GM13976 (cell line): ENCODE measurements at places on chromosomes 3 and 15.

DNA sequence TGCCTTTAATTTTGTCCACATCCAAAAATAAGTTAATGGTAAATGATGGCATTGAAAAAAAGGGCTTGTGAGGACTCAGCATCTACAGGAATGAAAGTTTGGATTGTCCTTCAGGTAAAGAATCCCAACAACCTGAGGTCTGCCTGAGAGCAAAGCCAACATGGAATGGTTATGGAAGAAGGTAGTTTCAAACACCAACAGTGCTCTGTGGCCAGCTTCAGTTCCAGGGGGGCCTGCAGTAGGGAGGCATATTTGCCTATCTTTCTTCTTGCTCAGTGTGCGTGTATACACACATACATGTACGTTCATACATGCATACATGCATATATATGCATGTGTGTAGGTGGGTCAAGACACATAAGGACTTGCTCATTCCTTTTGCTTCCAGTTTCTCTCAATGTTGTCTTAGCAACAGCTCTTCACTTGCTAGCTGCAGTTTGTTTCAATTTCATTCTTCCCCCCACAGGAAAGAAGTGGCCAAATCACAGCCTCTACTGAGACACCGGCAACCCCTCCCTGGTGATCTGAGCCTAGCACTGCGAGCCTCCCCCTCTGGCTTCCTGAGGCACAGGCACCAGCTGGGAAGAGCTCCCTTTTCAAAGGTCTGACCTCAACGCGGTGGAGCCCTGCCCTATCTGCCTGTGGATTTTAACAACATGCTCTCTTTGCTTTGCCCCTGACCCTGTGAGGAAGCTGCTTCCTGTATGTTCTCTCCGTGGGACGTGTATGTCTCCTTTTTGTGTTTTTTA, 146.2 kb downstream of the KLF13 start:
- DNase-seq, result peak; percentile 84

GRCh38 chr3:76078101-76078500, 292.8 kb upstream of the ZNF717 start:
- no peak for DNase-seq

DNA sequence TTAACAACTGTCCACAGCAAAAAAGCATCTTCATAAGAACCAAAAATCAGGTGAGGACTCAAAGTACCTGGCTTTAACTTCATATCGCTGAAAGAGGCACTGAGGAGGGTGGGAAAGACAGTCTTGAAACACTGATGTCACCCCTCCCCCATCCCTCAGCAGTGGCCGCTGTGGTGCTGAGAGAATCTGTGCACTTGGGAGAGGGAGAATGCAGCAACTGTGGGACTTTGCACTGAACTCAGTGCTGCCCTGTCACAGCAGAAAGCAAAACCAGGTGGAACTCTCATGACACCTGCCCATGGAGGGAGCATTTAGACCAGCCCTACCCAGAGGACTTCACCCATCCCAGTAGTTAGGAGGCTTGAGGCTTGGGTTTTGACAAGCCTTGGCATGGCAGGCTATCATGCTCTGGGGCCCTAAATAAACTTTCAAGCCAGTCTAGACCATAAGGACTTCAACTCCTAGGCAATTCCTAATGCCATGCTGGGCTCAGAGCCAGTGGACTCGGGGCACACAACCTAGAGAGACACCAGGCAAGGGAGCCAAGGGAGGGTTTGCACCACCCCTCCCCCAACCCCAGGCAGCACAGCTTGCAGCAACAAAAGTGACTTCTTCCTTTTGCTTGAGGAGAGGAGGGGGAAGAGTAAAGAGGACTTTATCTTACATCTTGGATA, 6.1 kb upstream of the ZSCAN2 start:
- no peak for DNase-seq

- DNase-seq, result peak; percentile 53
Observed at GRCh38 chr3:120688121-120688520, 6.1 kb upstream of the HGD start.

GRCh38 chr15:77412972-77413698, 6.8 kb downstream of the PEAK1 start:
- DNase-seq, result no peak

- peak; percentile 23 for DNase-seq
Observed at GRCh38 chr15:71532994-71533393, 277.4 kb upstream of the NR2E3 start.

DNA sequence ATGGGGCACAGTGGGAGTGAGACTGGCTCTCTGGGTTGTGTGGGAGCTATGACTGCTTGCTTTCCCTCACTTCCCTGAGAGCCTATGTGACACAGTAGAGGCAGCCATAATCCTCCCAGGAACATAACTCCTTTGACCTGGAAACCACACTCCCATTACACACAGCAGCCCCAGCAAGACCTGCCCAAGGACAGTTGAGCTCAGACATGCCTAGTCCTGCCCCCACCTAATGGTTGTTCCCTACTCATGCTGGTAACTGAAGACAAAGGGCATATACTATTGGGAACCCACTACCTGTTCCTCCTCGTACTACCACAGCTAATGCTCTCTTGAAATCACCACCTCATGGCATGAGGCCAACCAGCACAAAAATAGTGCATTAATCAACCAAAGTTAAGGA, 550.4 kb upstream of the ARPP21 start:
- no peak for DNase-seq

GRCh38 chr3:247916-248315, 51.4 kb downstream of the CHL1 start:
- DNase-seq, result no peak

- DNase-seq, result no peak
Observed at GRCh38 chr15:28006116-28006905, 92.8 kb downstream of the OCA2 start.

GRCh38 chr3:186004671-186005070, 66.9 kb upstream of the TRA2B start:
- no peak for DNase-seq

GRCh38 chr3:78154521-78155186, 1114.8 kb downstream of the ROBO2 start:
- DNase-seq, result no peak

DNA sequence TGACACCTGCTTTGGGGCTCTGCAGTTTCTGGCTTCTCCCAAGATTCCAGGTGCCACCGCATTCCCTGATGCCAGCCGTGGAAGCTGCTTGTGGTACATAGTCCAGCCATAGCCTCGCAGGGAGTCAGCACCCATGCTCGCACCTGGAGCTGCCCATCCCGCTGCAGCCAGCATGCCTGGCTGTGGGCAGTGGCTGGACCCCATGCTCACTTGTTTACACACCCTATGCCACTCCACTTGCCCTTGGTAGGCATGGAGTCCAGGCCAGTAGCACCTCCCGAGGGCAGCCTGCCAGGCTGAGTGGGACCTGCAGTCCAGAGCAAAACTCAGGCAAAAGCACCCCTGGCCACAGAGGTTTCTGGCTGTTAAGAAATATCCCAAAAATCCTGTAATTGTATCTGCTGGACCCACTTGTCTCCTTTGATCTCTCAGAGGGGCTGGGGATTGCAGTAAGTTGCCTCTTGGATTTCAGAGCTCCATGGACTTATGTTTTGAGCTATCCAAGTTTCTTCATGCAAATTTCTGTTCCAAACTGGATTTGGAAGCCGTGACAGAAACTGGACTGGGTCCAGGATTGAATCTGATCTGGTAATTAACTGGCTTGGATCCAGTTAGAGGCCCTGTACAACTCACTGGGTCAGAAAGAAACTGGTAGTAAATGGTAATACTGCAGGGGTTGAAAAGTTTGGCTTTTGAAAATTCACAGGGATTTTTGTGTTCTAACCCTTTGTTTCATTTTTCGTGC, 149.3 kb downstream of the FMN1 start:
- no peak for DNase-seq

DNA sequence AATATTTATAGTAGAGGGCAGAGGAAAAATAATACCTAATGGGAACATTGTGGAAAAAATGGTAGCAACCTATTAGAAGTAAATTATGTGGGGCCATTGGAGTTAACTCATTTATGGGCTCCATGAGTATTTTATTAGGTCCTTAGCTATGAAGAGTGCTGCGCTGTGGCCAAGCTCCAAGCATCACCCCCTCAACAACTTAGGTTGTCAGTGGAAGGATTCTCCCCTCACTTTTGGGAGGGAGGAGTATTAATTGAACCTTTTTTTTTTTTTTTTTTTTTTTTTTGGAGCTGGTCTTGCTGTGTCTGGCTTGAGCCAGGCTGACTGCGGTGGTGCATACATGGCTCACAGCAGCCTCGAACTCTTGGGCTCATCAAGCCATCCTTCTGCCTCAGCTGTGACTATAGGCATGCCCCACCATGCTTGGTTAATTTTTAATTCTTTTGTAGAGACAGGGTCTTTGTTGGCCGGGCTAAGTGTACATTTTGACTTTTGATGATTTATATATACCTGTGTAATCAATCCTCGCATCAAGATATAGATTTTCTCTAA, 45.2 kb downstream of the TRIM71 start:
- no peak for DNase-seq
